ENCODE measurements at places on chromosomes 5 and 9. TPM values are rescaled to one million over a fixed set of nuclear protein-coding genes. Genes with fewer than 3 reads are reported as not detected.

GRCh38 chr5:132840896-132841295 lies 10.4 kb upstream of the SHROOM1 start:
- DNase-seq: no peak

DNA sequence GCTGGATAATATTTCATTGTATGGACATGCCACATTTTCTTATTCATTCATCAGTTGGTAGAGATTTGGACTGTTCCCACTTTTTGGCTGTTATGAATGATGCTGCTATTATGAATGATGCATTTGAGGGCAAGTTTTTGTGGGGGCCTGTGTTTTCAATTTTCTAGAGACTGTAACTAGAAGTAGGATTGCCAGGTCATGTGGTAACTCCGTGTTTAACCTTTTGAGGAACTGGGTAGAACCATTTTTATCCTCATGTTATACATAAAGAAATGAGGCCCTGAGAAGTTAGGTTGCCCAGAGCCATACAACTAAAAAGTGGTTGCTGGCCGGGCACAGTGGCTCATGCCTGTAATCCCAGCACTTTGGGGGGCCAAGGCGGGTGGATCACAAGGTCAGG lies 22.4 kb upstream of the STRBP start:
- no peak for DNase-seq

DNA sequence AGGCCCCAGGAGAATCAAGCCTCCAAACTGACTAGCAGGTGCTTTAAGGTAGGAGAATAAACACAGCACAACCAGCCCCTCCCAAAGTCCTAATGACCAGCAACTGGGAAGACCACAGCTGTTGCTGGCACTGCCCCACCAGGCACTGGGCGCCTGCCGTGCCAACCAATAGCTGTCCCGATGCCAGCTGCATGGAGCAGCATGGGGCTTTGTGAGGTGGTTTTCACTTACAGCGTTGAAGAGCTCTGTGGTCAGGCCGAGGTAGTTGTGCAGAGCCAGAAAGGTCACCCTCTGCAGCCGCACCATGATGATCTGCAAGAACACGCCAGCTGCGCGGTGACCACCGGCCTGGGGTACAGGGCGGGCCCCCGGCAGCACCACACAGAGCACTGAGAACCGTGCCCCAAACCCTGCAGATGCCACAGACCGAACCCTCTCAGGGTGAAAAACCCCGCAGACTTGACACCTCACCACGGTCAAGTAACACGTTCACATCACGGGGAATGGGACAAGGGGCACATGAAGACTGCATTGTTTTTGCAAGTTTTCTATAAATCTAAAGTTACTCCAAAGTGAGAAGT lies 28.7 kb downstream of the PNPLA7 start:
- DNase-seq: no peak

- DNase-seq: peak; percentile 18
These were observed 24.5 kb downstream of the LECT2 start for GRCh38 chr5:135930029-135930948.

DNA sequence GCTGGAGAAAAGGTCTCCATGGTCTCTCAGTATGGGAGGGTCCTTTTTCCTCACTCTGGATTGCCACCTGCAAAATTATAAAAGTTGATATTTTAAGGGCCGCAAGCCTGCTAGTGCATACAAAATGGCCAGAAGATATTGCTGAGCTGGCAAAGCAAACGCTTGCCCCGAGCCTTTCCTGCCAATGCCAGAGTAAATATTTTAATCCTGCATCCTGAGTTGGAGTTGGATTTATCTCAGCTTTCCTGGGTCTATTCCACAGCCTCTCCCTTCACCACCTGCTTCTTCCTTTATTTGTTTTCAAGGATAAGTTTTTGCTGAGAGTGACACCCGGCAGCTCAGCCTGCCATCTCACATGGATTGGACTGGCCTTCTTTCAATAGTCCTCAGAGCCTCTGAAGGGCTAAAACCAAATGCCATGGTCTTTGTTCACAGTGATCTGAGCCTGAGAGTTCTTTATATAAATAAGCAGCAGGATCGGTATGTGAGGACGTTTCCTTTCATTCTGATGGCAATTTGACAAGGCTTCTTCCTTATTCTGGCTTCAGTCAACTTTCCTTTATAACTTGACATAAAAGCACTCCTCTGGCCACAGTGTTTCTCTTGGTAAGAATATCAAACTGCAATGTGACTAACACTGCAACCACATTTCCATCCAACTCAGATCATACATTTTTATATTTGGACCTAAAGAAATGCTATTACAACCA lies 170.1 kb downstream of the ADAMTS12 start:
- no peak for DNase-seq

The DNAJC25 gene
- 12.2 TPM for total RNA-seq

DNA sequence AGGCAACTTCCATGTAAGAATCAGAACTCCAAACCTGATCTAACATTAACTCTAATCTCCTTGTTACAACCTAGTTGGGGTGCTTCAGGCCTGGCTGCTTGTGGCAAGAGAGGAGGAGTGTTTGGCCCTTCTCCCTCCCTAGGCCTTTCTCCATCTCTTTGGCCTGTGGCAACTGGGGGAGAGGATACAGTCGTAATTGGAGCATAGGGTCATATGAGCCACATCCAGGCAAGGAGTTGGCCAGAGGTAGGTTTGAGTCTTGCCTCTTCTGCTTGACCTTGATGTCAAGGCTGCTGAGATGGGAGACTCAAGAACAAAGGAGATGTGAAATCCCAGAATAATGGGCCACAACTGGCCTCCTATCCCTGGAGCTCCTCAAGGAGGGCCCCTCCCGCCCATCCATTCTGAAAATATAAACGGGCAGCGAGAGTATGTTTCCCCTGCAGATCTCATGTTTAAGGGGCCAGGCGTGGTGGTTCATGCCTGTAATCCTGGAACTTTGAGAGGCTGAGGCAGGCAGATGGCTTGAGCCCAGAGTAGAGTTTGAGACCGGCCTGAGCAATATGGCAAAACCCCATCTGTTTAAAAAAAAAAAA lies 59.3 kb upstream of the ANGPTL2 start:
- DNase-seq: no peak

GRCh38 chr9:136148766-136149165 lies 30.1 kb upstream of the TMEM250 start:
- DNase-seq: no peak

- peak; percentile 55 for DNase-seq
These were observed 36.6 kb downstream of the CTNNA1 start for GRCh38 chr5:138789771-138790242.

The CDC25C gene
- 0.35 TPM for total RNA-seq

DNA sequence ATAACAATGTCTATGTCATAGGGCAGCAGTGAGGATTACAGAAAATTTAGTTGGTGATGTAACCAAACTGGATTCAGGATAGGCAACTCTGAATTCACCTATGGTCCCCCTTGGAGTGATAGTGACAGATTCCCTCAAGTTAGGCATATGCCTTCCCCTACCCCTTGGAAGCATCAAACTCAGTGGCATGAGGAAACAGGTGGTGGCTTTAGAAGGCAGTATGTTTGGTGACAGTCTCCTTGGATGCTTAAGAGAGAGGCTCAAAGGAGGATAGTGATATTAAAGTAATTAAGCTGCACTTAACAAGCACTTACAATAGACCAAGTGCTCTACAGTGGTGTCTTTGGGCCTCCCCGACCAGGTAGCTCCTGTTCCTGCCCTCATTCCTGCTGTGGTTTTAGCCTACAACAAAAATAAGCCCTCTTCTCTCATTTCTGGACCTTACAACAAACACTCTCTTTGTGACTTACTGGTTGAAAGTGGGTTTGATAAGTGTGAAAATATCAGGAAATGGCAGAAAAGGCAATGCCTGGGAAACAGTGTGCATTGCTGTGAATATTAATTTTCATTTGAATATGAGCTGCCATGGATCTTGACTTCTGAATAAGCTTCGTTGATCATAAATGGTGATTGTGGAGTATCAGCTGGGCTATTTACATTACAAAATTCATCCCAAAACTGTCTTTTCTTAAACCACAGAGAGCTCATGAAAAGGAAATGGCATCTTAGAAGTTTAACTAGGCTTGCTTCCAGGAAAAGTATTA lies 29.2 kb downstream of the NR4A3 start:
- DNase-seq: no peak

GRCh38 chr5:13186177-13186576 lies 758.3 kb downstream of the DNAH5 start:
- no peak for DNase-seq

GRCh38 chr5:122694884-122695283 lies 80.0 kb upstream of the SNX2 start:
- no peak for DNase-seq

- no peak for DNase-seq
These were observed 33.1 kb upstream of the ADRB2 start for GRCh38 chr5:148793261-148793660.

GRCh38 chr9:16138561-16139491 lies 586.0 kb downstream of the CCDC171 start:
- peak; percentile 28 for DNase-seq

GRCh38 chr5:156396830-156397081 lies 69.8 kb downstream of the SGCD start:
- DNase-seq: no peak

- DNase-seq: peak; percentile 98
These were observed 211.2 kb downstream of the NXNL2 start for GRCh38 chr9:88746029-88746742.

- peak; percentile 51 for DNase-seq
These were observed 346.8 kb upstream of the FAM174A start for GRCh38 chr5:100188339-100188738.

The GLRA1 gene
- not detected for total RNA-seq

DNA sequence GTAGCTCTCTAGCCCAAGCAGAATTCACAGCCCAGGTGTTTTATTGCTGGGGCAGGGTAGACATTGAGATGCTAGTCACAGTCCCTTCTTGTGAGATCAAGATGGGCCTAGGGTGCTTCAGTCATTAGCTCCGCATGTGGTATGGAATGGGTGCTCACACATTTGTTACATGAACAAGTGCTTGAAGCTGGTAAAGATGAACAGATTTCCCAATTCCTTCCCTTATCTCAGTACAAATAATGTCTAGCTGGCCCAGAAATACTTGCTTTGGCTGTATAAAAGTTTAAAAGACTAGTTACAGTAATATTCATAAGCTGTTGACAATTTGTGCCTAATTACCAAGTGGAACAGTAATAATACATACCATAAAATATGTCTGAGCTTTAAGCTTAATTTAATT lies 143.4 kb upstream of the DHFR start:
- no peak for DNase-seq

Measured in renal cortical epithelial cell (primary cell).